ENCODE measurements at places on chromosomes 7 and 10. TPM values are rescaled to one million over a fixed set of nuclear protein-coding genes. Genes with fewer than 3 reads are reported as not detected.

Gene ACHE
- total RNA-seq: 9.3 TPM

Gene CBLL1
- 24.1 TPM for total RNA-seq

DNA sequence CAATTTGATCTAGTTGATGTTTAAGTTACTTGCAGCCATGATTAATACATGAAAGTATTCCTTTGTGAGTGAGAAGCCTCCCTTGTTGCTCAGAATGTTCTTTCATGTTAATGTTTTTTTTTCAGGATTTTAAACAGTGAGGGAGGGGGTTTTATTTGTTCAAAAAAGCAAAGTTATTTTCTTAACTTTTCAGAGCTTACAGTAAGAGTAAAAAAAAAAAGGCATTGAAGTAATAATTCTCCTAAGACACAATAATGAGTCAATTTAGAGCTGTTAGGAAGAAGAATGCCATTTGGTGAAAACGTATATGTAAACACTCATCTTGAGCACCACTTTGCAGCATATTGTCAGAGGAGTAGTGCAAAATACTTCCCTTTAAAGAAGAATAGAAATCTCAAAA lies 105.8 kb downstream of the SEMA3A start:
- DNase-seq: no peak

GRCh38 chr7:11489280-11489679 lies 342.7 kb downstream of the THSD7A start:
- DNase-seq: no peak

DNA sequence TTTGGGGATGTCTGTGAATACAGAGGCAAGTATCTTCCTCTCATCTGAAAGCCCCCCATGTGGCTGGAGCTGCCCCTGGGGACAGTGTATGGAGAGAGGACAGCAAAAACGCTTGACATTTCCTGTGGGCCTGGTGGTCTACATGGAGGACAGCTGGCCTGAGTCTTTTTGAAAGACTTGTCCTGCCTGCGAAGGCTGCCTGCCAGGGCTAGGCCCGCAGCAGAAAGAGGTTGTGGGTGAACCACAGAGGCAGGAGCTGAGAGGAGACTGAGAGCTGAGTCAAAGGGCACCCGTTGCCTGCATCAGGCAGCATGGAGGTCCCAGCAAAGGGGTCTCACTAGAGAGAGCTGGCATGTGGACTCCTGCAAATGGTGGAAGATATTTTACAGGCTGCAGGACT lies 66.4 kb downstream of the KAT6B start:
- DNase-seq: no peak
